ENCODE measurements at places on chromosomes 4 and X. TPM values are rescaled to one million over a fixed set of nuclear protein-coding genes. Genes with fewer than 3 reads are reported as not detected.

The NDP gene
- total RNA-seq = 15.1 TPM

The PPP2R2C gene
- 44.1 TPM for total RNA-seq

The IL13RA1 gene
- 5.9 TPM for total RNA-seq

The CTAG2 gene
- not detected for total RNA-seq

The MAGEA2 gene
- total RNA-seq = not detected

The SPOCK3 gene
- 15.1 TPM for total RNA-seq

All from occipital lobe (tissue), 3 donors.